ENCODE measurements at places on chromosomes 16 and 17.

- DNase-seq, result no peak
Observed at GRCh38 chr16:54808890-54809289, 121.8 kb upstream of the IRX5 start.

GRCh38 chr16:27258241-27258734, 10.3 kb downstream of the NSMCE1 start:
- DNase-seq, result no peak

DNA sequence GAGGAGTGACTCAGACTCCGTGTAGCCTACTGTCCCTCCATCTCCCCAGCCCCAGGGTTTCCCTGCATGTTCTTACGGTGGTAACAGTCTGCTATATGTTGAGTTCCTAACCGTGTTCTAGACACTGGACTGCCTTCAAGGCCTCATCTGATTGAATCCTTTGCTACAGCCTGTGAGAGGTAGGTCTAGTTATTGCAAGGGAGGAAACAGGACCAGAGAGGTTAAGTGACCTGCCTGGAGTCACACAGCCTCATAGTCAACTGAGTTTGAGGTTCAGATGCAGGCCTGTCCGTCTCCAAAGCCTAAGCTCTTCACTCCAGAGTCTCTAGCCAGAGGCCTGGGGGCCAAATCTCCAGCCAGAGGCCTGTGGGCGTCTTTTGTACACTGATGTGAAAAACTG, 98.0 kb downstream of the SDR42E1 start:
- DNase-seq, result no peak

GRCh38 chr16:7391694-7392093, 59.0 kb downstream of the RBFOX1 start:
- no peak for DNase-seq

- no peak for DNase-seq
Observed at GRCh38 chr17:61007980-61008379, 330.3 kb downstream of the BCAS3 start.

DNA sequence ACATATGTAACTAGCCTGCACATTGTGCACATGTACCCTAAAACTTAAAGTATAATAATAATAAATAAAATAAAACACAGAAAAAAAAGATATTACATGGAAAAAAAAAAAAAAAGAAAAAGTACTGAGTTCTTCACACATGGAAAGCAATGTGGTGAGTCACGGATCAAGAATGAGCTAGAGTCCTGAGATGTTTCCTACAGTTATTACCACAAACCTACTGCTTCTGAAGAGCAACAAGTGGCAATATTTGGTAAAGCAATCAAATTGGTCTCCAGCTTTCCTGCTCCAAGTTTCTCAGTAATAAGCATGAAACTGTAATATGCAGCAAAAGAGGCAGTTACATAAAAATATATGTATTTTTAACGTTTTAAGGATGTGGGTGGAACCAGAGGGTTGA, 223.3 kb upstream of the SALL1 start:
- DNase-seq, result no peak

DNA sequence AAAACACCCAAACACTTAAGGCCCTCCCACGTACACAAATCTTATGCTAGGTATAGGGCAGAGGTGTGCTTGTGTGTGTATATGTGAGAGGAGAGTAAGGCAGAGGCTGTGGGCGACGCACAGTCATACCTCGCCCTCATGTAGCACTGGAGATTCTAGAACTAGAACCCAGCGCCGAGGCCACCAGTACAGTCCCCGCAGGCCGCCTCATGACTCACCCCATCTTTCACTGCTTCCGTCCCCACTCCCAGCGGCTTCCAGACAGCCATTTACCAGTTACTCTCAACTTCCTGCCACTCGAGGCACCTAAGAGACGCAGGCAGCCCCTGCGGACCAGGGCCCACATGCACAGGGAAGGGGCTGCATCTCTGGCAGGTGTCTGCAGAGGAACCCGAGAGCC, 23.2 kb upstream of the CYTH1 start:
- no peak for DNase-seq

GRCh38 chr17:67679721-67680120, 38.0 kb upstream of the NOL11 start:
- no peak for DNase-seq

GRCh38 chr17:13776027-13776551, 174.4 kb upstream of the HS3ST3A1 start:
- DNase-seq, result no peak

GRCh38 chr16:54123766-54124165, 162.8 kb downstream of the IRX3 start:
- no peak for DNase-seq

GRCh38 chr17:17433000-17433703, 43.6 kb upstream of the MED9 start:
- no peak for DNase-seq

- DNase-seq, result no peak
Observed at GRCh38 chr17:50781167-50781566, 13.8 kb upstream of the ANKRD40CL start.

- no peak for DNase-seq
Observed at GRCh38 chr17:81171941-81172340, 5.9 kb upstream of the AATK start.

GRCh38 chr17:50308666-50309065, 34.4 kb downstream of the TMEM92 start:
- DNase-seq, result no peak
